Stimulated activated CD8-positive, alpha-beta memory T cell treated with anti-CD3 and anti-CD28 coated beads, Interleukin-7, amount 100 ng/mL, for 48 hours (primary cell): ENCODE measurements at places on chromosomes 2 and 18.

DNA sequence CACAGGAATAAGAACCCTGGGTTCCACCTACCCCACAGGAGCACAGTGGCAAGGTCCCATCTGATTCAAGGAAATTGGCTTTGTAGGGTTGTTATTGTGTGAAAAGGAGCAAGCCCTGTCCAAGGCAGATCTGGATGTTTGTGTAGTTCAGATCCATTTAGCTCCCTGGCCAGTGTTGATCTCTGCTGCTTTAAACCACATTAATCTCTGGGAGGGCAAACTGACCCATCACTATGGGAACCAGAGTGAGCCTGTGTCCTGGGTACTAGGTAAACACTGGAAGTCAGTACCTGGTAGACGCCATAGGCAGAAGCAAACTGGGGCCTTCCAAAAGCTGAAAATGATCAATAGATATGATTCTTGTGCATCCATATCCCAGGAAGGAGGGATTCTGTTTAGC is 271.5 kb upstream of the EPAS1 start:
- DNase-seq, result no peak

- no peak for DNase-seq
Measured at GRCh38 chr2:22981785-22982184, 403.2 kb upstream of the KLHL29 start.

GRCh38 chr18:9428301-9428706 is 47.0 kb upstream of the RALBP1 start:
- DNase-seq, result no peak

- DNase-seq, result no peak
Measured at GRCh38 chr2:9137379-9138150, 69.0 kb upstream of the ASAP2 start.

DNA sequence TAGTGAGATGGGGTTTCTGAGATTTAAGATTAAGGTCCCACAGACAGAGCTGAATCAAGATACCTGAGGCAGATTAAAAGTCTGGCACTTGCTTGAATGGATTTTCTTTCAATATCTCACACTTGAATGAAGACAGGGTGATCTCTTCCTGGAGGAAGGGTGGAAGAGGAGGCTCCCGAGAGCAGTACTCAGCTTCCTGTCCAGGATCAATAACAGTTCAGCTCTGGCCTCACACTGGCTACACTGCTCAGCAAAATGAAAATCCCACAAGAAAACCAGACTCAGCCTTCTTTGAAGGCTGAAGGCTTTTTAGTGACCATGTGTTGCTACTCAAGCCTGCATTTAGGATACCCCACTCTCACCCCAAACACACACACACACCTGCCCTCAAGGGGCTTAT is 11.1 kb downstream of the ARHGEF33 start:
- no peak for DNase-seq

- DNase-seq, result no peak
Measured at GRCh38 chr2:12363138-12363537, 353.6 kb upstream of the TRIB2 start.

DNA sequence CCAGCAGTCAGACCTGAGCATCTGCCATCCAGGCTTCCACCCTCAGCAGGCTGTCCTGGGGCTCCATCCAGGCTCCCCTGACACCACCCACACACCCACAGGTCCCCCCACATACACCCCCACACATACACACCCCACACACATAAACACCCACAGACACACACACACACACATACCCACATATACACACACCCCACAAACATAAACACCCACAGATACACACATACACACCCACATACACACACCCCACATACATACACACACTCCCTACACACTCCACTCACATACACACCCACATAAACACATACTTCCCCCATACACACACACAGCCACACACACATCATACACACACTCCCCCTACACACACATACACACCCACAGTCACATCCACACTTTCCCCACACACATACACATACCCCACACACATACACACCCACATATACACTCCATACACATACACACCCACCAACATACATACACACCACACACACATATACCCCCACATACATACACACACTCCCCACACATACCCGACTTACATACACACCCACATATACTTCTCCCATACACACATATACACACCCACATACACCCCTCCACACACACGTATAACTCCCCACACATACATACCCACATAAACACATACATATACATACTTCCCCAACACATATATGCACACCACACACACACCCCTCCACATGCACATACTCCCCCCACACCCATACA is 183.3 kb upstream of the ETAA1 start:
- no peak for DNase-seq

- DNase-seq, result no peak
Measured at GRCh38 chr2:241773511-241774418, 2.9 kb upstream of the GAL3ST2 start.

DNA sequence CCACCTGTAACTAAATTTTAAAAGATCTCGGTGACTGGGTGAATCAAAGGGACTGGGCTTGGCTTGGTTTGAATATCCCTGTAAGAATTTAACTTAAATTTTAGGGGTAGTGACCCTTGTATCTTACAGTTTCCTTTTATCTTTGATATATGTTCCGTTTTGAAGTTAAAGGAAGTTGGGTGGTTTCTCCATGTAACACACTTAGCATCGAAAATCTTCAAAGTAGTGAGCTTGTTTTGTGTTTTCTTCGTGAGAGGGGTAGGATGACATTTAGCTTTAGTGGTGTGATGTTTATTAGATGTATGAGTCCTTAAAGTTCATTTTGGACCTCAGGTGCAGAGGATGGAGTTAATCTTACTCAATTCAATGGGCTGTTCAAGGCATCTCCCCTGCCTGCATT is 1.6 kb downstream of the WDR7 start:
- no peak for DNase-seq

- no peak for DNase-seq
Measured at GRCh38 chr2:86441392-86441881, 266 bp downstream of the KDM3A start.

GRCh38 chr2:10326151-10326616 is 23.5 kb downstream of the HPCAL1 start:
- DNase-seq, result no peak

GRCh38 chr2:175154661-175155082 is 13.3 kb downstream of the ATF2 start:
- no peak for DNase-seq

- DNase-seq, result no peak
Measured at GRCh38 chr2:131394147-131394931, 30.4 kb upstream of the RAB6D start.

DNA sequence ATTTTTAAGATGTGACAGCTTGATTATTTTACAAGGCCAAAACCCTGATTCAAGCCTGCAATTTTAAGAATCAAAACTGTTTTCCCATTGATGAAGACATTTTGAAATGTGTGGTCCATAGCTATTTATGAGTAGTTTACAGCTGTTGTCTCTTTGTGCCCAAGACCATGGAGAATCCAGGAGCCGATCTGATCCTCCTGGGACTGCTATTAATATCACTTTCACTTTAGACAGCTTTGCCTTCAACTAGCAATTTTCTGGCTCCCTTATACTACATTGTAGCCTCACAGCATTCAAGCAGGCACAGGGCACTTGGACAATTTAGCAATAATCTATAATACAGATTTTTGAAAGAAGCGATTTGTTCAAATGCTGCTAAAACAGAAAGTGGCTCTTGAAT is 172.9 kb downstream of the SLC8A1 start:
- no peak for DNase-seq

DNA sequence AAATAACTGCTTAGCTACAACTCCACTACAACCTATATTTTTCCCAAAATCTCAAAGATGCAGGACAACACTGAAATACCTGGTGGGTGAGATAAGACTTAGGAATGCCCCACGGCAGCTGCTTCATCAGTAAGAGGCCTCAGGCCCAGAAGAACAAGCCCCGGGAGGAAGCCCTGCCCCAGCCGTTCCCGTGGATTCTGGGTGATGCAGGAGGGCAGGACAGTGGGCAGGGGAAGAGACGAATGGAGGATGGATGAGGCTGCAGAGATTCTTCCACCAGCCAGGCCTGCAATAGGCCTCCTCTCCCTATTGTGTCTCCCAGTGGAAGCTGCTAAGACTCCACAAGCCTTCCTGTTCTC is 197.9 kb upstream of the HDAC4 start:
- no peak for DNase-seq

DNA sequence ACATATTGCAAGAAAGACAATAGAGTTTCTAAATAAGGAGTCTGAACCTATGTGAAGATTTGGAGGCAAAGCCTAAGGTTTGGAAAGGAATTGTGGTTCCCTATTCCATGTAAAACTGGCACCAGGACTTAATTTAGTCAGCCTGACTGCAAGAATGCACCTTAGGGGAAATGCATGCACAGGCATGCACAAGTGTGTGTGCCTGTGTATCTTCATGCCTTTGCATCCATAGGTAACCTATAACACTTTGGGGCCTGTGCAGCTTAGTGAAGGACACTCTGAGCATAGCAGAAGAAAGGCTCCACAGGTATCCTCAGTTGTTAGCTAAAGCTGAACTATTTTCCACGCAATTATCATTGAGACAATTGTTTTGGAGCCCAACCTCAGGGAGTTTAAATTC is 73.4 kb downstream of the RPRM start:
- DNase-seq, result no peak
